Thymus (tissue), 14 donors: ENCODE measurements at places on chromosomes 13 and 19.

DNA sequence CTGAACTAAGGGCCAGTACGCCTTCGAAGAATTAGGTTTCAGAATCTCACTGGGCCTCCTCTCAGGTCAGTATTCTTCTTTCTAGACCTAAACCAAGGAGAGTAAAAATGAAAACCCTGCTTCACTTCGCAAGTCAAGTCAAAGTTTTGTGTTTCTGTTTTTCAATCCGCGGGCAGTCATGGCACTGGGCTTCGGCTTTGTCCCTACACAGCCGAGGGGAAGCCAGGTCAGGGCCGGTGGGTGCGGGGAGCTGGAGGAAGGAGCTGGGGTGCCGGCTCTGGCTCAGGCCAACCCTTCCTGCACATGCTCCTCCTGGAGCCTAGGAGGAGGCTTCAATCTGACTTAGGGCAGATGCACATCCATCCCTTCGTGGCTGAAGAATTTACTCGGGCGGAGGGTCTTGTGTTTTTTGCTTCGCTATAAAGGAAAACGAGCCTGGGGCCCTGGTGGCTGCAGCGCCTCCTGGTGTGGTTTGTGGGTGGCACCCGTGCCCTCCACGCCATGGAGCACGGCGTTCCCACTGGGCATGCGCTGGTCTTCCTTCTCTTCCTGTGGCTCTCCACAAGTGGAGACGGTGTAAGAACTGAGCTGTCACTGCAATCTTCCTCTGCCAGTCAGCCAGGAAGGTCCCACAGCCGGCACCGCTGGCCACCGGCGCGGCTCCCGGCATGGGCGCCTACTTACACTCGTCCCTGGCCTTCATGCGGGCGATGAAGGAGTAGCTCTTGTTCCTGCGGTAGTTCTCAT lies 22.5 kb downstream of the C19orf44 start:
- no peak for DNase-seq

GRCh38 chr19:57363688-57364181 lies 384 bp downstream of the TRAPPC2B start:
- DNase-seq, result no peak

- DNase-seq, result no peak
These were observed 16.3 kb downstream of the POP4 start for GRCh38 chr19:29622166-29623070.

- no peak for DNase-seq
These were observed 155.0 kb downstream of the TEX29 start for GRCh38 chr13:111475488-111475887.

DNA sequence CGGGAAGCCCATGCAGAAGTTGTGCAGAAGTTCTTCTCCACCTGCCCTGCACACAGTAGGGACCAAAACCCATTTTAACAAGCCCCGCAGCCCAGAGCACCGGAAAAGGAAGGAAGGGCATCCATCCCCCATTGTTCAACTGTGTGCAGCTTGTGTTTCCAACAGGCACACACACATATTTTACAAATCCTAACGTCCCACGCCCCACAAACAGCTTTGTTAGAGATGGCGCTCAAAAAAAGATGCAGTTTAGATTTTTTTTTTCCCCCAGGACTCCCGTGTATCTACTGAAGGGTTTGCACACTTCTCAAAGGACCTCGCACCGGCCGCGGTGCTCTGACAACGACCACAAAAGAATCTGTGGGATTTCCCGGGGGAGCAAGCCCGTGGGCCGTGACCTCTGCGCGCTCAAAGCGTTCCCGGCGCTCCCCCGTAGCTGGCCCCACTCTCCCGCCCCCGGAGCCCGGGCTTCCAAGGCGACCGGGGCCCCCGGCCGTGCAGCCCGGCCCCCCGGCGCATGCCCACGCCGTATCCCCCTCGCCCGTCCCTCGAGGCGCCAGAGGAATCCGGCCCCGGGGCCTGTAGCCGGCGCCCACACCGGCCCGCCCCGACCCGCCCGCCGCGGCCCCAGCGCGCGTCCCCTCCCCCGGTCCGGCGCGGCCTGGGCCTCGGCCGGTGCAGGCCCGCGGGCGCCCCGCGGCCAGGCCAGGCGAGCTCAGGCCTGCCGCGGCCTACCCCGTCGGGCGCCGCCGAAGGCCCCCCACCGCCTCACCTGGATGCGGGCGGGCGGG lies 523 bp downstream of the ELAVL1 start:
- DNase-seq, result peak; percentile 15

DNA sequence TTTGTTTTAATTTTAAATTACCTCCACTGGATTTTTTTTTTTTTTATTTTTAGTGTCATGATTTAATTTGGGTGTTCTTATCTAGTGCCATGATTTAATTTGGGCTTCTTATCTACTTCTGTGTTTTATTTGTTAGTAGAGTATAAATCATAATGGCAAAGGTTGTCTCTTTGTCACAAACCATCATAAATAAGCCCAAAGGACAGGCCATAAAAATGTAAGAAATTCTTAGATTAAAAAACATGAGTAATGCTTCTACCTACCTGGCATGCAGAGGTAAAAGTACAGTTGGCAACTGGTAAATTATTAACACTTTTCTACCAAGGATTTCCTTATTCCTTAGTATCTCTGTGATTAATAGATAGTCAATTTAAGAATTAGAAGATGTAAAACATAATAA lies 55.2 kb downstream of the ERCC5 start:
- DNase-seq, result no peak

DNA sequence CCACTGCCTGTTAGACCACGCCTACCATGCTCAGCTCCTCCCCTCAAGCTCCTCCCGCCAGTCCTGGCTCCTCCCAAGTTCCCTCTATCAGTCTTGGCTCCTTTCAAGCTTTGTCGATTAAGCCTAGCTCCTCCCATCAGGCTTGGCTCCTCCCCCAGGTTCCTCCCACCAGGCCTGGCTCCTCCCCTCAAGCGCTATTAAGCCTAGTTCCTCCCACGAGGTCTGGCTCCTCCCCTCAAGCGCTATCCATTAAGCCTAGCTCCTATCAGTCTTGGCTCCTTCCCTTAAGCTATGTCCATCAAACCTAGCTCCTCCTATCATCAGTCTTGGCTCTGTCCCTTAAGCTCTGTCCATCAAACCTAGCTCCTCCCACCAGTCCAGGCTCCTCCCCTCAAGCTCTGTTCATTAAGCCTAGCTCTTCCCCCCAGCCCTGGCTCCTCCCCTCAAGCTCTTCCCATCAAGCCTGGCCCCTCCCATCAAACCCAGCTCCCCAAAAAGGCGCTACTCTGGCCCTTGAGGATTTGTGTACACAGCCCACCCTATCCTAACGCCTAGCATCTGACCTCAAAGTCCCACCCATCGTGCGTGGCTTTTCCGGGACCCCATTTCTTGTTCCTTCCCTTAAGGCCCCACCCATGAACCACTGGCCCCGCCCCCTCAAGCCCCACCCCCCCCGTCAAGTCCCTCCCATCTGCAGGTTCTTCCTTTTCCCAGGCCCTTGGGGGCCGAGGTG lies 10.0 kb downstream of the CAMSAP3 start:
- DNase-seq, result no peak

DNA sequence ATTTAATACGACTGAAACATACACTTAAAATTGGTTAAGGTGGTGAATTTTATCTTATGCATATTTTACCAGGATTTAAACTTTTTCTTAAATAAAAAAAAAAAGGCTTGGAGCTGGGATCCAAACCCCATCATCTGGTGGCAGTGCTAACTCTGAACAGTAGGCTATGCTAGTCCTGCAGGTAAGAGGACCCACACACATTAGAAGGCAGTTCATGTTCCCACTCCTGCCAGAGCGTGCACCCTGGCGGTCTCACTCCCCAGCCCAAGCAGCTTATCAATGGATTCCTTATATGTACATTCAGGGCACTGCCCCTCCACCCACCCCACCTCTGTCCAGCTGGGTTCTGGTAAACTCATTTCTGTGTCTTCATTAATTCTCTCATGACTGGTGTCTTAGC lies 31.3 kb upstream of the CEBPA start:
- no peak for DNase-seq

- DNase-seq, result no peak
These were observed 509.5 kb downstream of the UQCRFS1 start for GRCh38 chr19:28703400-28703956.

DNA sequence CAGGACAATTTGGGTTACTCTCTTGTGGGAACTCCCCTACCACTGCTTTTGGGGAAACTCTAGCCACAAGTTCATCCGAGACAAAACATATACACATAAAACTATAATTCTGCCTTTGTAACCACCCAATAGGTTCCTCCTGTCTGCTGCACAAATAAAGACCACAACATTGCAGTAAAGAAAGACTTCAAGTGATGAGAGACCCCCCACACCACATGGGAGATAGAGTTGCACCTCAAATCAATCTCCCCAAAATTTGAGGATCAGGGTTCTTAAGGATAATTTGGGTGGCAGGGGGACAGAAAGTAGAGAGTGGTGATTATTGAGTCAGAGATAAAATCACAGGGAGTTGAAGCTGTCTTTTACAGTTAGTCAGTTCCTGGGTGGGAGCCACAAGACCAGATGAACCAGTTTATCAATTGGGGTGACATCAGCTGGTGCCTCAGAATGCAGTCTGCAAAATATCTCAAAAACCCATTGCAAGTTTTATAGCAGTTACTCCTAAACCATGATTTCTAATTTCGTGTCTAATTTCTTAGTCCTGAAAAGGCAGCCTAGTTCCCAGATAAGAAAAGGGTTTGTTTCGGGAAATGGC lies 1348.5 kb downstream of the PCDH9 start:
- DNase-seq, result no peak

DNA sequence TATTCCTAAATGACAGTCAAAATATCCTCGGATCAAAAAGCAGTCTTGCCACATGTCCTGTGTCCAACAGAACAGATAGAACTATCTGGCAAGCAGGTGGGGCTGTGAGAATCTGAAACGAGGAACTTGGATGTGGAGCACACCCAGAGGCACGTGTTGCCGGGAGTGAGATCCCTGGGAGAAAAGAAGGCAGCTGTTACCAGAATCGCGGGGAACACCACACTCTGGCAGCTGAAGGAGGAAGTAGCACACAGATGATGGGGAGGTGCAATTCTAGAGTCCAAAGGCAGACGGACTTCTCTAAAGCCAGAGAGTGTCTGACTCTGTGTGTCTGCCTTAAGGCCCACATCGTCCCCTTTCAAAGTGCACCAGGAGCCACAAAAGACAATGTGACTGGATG lies 22.3 kb downstream of the SLC7A1 start:
- DNase-seq, result no peak

GRCh38 chr19:48121909-48122371 lies 11.3 kb upstream of the PLA2G4C start:
- DNase-seq, result no peak

GRCh38 chr19:12801466-12802266 lies at the start of the genes PRDX2 and THSD8:
PRDX2 (minus strand) TSS chr19:12801800; CDS start chr19:12801261, 539 bp downstream.
THSD8 (plus strand) TSS chr19:12802069; CDS start chr19:12802072, 3 bp downstream.
- DNase-seq, result peak; percentile 76

DNA sequence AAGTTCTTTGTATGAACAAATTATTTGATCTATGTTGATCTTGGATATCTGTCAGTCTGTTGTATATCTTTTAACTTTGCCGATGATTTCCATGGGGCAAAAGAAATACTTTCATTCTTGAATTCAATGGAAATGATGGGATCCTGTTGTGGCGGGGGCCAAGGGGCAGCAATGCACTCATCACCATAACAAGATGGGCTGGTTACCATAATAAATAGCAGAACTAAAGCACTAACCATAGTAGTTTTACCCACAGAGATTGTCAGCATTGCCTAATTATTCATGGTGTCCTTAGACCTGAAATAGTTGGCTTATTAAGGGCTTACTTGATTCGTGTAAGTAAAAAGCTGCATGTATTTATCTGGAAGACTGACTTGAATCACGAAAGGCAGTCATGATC lies 309.6 kb downstream of the RFC3 start:
- no peak for DNase-seq

DNA sequence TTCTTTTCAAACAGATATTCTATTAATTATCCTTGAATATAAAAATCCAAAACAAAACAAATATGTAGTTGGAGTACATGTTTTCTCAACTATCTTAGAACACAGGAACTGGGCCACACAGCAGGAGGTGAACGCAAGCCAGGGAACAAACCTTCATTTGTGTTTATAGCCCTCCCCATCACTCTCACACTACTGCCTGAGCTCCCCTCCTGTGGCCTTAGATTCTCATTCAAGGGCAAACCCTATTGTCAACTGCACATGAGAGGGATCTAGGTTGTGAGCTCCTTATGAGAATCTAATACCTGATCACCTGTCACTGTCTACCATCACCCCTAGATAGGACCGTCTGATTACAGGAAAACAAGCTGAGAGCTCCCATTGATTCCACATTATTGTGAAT lies 427.1 kb upstream of the PRR20A start:
- no peak for DNase-seq

- DNase-seq, result peak; percentile 28
These were observed 9.9 kb downstream of the RFX2 start for GRCh38 chr19:6100284-6100915.

- DNase-seq, result no peak
These were observed 47.6 kb downstream of the TEX29 start for GRCh38 chr13:111368091-111368490.

DNA sequence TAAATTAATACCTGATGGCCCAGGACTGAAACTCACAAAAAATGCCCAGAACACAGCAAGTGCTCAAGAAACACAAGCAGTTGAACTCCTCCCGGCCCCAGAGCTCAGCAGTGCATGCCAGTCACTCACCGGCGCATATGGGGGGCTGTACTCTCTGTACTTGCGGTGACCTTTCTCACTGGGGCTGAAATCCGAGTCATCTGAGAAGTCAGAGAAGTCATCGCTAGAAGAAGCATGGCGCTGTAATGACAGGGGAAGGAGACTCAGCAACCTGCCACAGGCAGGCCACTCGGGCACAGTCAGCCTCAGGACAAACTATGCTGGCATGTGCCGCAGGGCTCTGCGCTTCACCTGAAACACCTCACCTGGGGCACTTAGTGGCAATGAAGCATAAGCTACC lies 19.7 kb downstream of the ZC3H4 start:
- DNase-seq, result no peak

GRCh38 chr13:97654236-97654635 lies 220.3 kb downstream of the RAP2A start:
- DNase-seq, result no peak

GRCh38 chr19:18292810-18293641 lies 11.6 kb upstream of the JUND start:
- DNase-seq, result no peak

- no peak for DNase-seq
These were observed 189.5 kb downstream of the SLITRK1 start for GRCh38 chr13:83692800-83693199.

DNA sequence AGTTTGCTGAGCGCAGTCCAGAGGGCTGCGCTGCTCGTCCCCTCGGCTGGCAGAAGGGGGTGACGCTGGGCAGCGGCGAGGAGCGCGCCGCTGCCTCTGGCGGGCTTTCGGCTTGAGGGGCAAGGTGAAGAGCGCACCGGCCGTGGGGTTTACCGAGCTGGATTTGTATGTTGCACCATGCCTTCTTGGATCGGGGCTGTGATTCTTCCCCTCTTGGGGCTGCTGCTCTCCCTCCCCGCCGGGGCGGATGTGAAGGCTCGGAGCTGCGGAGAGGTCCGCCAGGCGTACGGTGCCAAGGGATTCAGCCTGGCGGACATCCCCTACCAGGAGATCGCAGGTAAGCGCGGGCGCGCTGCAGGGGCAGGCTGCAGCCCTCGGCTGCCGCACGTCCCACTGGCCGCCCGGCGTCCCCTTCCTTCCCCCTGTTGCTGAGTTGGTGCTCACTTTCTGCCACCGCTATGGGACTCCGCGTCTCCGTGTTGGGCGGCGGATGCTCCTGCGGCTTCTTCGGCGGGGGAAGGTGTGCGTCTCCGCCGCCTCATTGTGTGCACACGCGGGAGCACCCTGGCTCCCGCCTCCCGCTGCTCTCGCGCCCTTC lies 772 bp downstream of the GPC6 start:
- no peak for DNase-seq

GRCh38 chr19:29379257-29380021 lies 146.4 kb upstream of the VSTM2B start:
- no peak for DNase-seq

GRCh38 chr19:50819636-50820035 lies 4.0 kb downstream of the KLK1 start:
- no peak for DNase-seq
